Endodermal cell (in vitro differentiated cells): ENCODE measurements at places on chromosomes 5 and 9. TPM values are rescaled to one million over a fixed set of nuclear protein-coding genes. Genes with fewer than 3 reads are reported as not detected.

- DNase-seq, result no peak
- H3K27me3 ChIP-seq, result no peaks in the 10 kb centered on the region
- no peaks in the 10 kb centered on the region for H3K4me1 ChIP-seq
- H3K4me3 ChIP-seq, result no peak overlapping the region
- H3K27ac ChIP-seq, result no peak overlapping the region
- no peaks in the 10 kb centered on the region for H3K36me3 ChIP-seq
Observed at GRCh38 chr9:103721056-103721455, 373.1 kb upstream of the SMC2 start.

Gene GARNL3
- 7.2 and 7.3 TPM in 2 replicates for total RNA-seq

GRCh38 chr5:40478766-40479165 is 200.9 kb upstream of the PTGER4 start:
- no peaks in the 10 kb centered on the region for H3K27me3 ChIP-seq
- no peak overlapping the region for H3K4me3 ChIP-seq
- H3K27ac ChIP-seq, result no peak overlapping the region
- no peaks in the 10 kb centered on the region for H3K4me1 ChIP-seq

Gene SH3RF2
- 1.3 to 3.2 TPM (median 2.5 TPM) in 3 replicates for total RNA-seq

GRCh38 chr9:7974335-7974960 is 174.9 kb upstream of the DMAC1 start:
- DNase-seq, result no peak
- H3K27ac ChIP-seq, result no peak overlapping the region
- peaks cover 18% of the 10 kb centered on the region for H3K4me1 ChIP-seq

DNA sequence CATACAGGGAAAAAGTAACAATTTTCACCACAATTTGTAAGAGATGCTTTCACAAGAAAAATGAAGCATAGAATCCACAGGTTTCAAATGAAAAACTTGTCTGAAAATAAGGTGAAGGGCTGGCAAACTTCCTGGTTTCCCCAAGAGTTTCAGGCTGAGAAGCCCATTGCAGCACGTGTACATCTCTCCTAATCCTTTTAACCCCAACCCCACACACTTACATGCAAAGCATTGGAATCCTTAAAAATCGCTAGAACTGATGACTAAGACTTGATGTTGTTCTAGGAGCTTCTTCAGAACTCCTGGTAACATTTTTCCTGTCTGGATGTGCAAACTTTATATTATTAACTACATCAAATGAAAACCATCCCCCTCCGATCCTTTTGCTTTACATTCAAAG is 317.8 kb upstream of the RGMB start:
- H3K27me3 ChIP-seq, result no peaks in the 10 kb centered on the region
- H3K27ac ChIP-seq, result no peak overlapping the region
- H3K4me1 ChIP-seq, result no peaks in the 10 kb centered on the region
- no peak overlapping the region for H3K4me3 ChIP-seq
- DNase-seq, result no peak
- H3K36me3 ChIP-seq, result peaks cover 12% of the 10 kb centered on the region

- DNase-seq, result no peak
- no peaks in the 10 kb centered on the region for H3K27me3 ChIP-seq
- H3K36me3 ChIP-seq, result peaks cover 51% of the 10 kb centered on the region
Observed at GRCh38 chr9:125963932-125964331, 216.8 kb downstream of the PBX3 start.

- no peaks in the 10 kb centered on the region for H3K27me3 ChIP-seq
- H3K4me1 ChIP-seq, result peaks cover 14% of the 10 kb centered on the region
- H3K4me3 ChIP-seq, result peak overlapping the region; percentile 67
- DNase-seq, result peak; percentile 86
- peak overlapping the region; percentile 93 for H3K27ac ChIP-seq
Observed at GRCh38 chr9:130824643-130825350, 10.3 kb upstream of the ABL1 start.
